ENCODE measurements at places on chromosomes 16 and 17.

DNA sequence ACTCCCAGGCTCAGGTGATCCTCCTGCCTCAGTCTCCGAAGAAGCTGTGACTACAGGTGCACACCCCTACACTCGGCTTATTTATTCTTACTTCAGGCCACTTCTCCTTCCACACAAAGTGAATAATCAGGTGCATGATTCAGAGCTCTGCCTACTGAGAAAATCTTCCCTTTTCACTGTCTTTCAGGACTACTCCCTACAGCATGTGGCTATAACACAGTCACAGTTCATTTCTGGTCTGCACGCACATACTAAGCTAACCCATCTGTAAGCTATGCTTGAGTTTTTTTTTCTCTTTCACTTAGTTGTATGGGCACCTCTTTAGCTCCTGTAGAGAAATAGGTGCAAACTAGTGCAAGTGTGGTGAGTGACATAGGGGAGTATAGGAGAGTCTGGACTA, 7.6 kb upstream of the SLFN5 start:
- DNase-seq: no peak

DNA sequence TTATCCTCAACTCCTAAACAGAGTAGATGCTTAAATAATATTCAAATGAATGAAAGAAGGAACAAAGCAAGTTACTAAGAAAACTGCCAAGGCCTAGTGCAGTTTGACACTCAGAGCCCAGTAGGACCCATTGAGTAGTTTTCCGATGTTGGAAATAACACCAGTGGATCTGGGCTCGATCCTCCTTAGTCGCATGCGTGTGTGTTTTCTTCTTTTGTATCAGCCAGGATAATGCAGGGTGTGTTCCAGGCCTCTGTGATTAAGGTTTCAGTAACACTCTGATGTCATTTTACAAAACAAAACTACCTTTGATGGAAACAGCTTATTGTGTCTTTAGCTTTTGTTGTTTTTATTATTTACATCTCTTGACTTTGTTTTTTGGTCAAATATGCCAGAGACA, 24.5 kb downstream of the KSR1 start:
- no peak for DNase-seq

- DNase-seq: no peak
Measured at GRCh38 chr16:17567455-17567854, 96.7 kb upstream of the XYLT1 start.

GRCh38 chr17:2847381-2848333, 51.4 kb downstream of the RAP1GAP2 start:
- DNase-seq: no peak

DNA sequence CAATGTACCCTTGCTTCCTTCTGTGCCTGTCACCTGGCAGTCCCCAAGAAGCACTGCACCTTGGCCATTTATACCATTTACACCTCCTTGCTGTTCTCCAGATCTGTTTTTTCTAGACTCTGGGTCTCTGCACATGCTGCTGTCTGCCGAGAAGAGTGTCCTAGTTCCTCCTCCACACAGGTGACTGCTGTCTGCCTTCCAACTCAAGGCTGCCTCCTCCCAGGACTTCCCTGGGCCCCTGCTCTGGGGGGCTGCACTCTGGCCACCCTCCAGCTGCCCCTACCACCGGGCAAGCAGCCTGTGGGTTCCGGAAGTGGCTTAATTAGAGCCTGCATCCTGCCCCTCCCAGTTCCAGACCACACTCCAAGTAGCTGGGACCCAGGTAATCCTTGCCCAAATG, 5.7 kb upstream of the LIMD2 start:
- DNase-seq: no peak

DNA sequence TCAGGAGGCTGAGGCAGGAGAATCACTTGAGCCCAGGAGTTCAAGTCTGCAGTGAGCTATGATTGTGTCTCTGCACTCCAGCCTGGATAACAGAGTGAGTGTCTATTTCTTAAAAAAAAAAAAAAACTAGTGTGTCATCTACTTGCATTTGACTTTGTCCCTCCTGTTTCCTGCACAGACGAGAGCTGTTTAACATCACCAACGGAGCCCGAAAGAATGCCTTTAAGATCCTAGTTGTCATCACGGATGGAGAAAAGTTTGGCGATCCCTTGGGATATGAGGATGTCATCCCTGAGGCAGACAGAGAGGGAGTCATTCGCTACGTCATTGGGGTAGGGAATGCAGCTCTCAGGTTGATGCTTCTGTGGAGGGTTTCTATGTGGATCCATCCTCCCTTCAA, 13.4 kb downstream of the ITGAM start:
- no peak for DNase-seq

DNA sequence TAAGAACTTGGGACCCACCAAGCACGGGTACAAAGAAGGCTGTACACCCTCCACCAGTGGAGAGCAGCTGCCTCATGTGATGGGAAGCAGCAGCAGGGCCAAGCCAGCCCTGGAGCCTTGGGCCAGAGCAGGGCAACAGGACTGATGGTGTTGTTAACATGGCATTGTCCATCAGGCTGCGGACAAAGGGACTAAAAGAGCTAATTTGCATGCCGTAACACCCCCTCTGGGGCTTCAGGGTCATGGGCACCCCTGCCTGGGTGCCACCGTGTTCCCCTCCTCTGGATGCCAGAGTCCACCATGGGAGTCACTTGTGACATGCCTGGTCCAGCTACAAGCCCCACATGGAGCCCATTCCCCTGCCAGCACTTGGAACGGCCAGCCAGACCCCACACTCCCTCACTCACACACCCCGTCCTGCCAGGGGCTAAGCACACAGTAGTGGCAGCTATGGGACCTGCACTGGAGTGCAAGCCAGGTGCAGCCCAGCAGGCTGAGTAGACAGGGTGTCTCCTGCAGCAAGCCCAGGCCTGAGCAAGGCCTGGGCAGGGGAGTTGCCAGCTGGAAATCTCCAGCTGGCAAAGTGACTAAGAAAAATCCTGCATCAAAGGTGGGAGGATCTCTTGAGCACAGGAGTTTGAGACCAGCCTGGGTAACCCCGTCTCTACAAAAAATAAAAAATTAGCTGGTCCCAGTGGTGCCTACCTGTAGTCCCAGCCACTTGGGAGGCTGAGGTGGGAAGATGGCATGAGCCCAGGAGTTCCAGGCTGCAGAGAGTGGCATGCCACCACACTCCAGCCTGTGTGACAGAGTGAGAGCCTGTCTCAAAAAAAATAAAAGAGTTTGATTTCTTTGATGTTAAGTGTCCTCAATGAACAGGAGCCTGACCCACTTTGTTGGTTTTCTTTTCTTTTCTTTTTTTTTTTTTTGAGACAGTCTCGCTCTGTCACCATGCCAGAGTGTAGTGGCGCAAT, 33.7 kb downstream of the NOL11 start:
- no peak for DNase-seq

GRCh38 chr17:17722906-17723353, 41.7 kb downstream of the RAI1 start:
- DNase-seq: no peak

- no peak for DNase-seq
Measured at GRCh38 chr17:74641224-74641957, 17.9 kb upstream of the CD300E start.

- DNase-seq: peak; percentile 87
Measured at GRCh38 chr17:7988750-7989178, 13.7 kb upstream of the GUCY2D start.

DNA sequence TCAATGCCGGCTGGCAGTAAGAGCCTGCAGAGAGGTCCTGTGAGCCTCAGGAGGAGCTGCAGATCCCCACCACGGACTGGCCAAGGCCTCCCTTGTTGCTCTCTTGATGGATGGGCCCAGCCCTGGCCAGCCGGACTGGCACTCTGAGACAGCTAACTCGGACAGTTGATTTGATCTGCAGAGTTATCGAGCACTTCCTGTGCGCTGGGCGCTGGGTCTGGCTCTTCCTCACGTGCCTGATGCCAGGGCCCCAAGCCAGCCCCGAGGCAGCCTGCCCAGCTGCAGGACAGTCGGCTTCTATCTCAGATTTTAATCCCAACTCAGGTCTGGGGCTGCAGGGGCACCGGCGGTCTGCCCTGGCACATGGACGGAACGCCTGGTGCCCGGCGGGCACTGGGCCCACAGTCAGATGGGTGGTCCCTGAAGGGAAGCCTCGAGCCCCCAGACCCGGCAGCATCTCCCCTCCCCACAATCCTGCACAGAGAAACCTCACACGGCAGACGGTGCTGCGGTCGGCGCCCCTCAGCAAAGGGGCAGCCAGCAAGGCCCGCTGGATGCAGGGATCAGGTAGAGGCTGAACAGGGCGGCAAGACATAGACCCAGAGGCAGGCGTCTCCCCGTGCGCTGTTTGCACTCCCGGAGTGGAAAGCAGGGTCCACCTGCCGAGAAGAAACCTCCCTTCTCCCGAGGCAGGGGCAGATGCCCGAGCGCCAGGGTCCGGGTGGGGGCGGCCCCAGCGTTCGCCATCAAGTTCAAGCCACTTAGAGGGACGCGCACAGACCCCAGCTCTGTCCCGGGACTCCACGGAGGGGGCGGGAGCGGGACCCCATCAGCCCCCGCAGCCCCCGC, 34.0 kb downstream of the TIMM22 start:
- DNase-seq: no peak

DNA sequence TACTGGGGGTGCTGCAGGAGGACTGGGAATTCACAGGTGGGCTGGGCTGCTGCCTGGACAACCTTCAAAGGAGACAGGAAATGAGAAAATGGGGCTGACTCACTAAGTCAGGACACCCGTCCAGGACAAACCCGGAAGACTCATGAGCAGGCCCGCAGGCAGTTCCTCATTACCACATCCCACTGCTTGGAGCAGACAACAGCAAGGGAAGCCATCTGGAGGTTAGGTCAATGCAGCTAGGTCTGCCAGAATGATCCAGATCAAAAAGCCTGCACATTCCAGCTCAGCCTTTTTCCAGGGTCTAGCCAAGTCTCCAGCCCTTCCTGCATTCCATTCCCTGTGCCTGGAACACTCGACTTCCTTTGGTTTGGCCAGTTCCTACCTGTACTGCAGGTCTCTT, 536.5 kb upstream of the CDH11 start:
- DNase-seq: no peak

DNA sequence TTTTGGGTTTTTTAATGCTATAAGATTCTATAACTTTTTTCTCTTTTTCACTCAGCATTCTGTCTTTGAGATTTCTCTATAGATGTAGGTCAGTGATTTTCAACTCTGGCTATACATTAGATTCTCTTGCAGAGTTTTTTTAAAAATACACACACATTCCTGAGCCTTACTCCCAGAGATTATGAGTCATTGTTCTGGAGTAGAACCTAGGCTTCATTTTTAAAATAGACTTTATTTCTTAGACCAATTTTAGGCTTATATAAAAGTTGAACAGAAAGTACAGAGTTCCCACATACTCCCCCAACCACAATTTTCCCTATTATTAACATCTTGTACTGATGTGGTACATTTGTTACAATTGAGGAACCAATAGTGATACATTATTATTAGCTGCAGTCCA, 63.3 kb downstream of the CYB561 start:
- no peak for DNase-seq

GRCh38 chr16:23948949-23949411, 113.2 kb downstream of the PRKCB start:
- DNase-seq: no peak

GRCh38 chr17:32870027-32870670, 6.8 kb downstream of the MYO1D start:
- DNase-seq: no peak

GRCh38 chr17:73232587-73233373, 28.9 kb downstream of the CPSF4L start:
- DNase-seq: no peak

- no peak for DNase-seq
Measured at GRCh38 chr16:57740423-57741071, 5.0 kb downstream of the KATNB1 start.

DNA sequence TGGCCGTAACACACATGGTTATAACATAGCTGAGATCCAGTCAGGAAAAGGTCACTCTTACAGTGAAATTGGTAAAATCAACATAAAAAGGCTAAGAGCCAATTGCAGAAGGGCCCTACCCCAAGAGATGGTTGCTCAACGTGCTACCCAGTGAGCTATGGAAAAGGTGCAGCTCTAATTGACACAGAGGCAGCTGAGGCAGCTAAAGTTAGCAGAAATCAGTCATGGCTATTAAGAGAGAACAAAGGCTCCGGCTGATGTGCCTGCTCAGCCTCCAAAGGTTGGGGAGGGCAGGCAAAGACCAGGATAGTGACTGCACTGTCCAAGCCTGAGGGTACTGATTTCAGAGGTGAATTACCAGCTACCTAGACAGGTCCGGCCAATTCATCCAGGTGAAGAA, 76.5 kb upstream of the ATP2A3 start:
- DNase-seq: no peak

DNA sequence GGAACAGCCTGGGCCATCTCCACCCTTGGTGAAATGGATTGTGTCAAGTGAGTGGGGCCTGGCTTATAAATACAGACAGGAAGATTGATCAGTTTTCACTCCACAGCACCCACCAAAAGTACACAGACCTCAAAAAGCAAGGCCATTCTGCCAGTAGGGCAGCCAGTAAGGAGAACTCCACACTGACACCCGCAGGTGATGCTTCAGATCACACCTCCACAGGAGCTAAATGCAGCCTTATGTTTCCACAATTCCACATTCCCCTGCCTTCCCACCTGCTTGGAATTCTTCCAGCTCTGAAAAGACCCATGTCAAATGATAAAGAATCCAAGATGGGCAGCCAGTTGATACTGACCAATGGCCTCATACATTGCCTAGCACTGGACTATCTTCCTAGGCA, 191.1 kb downstream of the ZFHX3 start:
- no peak for DNase-seq

GRCh38 chr16:55078699-55079410, 148.2 kb downstream of the IRX5 start:
- no peak for DNase-seq

- DNase-seq: no peak
Measured at GRCh38 chr16:27465483-27465879, 63.5 kb downstream of the IL21R start.

DNA sequence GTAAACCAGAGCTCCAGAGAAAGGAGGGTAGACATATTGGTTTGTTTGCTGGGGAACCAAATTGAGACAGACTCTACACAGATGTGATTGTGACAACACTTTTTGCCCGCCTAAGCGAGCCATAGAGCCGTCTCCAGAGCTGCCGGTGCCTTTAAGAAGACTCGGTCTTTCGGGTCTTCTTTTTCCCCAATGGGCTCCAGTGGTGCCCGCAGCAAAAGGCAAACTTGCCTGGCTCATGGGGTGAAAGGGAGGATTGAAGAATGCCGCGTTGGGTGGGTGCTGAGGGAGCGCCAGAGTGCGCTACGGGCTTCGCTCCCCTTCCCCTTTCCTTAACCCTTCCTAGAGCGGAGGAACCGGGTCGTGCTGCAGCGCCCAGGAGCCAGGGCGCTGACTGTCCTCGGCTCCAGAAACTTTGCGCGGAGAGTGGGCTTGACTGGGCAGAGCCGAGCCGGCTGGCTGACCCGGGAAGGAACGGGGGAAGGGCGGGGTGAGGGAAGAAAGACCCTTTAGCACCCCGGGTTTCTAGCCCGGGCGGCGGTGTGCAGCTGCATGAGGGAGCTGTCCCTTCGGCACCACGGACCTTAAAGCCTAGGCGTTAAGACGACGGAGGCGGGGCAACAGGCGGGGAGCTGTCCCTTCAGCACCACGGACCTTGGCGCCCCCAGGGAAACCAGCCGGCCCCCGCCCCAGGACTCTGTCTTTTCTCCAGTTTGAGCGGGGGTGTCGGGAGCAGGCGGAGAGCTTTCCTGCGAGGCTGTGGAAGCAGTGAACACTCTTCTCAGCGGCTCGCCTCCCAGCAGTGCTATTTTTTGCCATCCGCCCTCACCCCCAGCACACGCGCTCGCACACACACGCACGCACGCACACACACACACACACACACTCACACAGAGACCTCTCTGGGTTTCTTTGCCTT, at the start of gene CACNG3:
Gene CACNG3 (plus strand): TSS at position 880 of the 916 bp plus-strand sequence. CDS start 420 bp downstream, outside the sequence.
- no peak for DNase-seq

GRCh38 chr17:5817475-5818395, 233.4 kb upstream of the NLRP1 start:
- DNase-seq: no peak

Measured in NCI-H1436 (cell line).